ENCODE measurements at places on chromosomes 12 and 14. TPM values are rescaled to one million over a fixed set of nuclear protein-coding genes. Genes with fewer than 3 reads are reported as not detected.

DNA sequence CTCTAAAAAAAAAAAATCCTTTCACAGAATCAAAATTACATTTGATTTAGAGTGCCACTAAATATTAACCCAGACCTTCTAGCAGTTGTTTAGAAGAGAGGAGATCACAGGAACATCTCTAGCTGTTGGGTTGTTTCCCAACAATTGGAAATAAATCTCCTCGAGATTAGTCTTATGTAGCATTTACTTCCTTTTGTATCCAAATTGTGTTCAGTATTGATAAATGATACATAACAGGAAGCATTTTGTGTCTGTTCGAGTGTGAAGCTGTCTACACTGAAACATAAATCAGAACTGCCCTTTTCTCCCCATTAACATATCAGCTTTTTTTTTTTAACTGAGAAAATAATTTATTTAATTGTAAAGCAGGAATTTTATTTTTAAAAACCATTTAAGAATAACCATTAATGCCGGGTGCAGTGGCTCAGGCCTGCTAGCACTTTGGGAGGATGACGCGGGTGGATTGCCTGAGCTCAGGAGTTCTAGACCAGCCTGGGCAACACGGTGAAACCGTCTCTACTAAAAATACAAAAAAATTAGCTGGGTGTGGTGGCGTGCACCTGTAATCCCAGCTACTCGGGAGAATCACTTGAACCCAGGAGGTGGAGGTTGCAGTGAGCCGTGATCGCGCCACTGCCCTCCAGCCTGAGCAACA, 14.7 kb upstream of the CAND1 start:
- no peak for DNase-seq
- H3K27me3 ChIP-seq: no peaks in the 10 kb centered on the region
- H3K4me3 ChIP-seq: no peak overlapping the region

- no peak for DNase-seq
- no peak overlapping the region for H3K4me3 ChIP-seq
- H3K27me3 ChIP-seq: no peaks in the 10 kb centered on the region
- H3K4me1 ChIP-seq: peaks cover 54% of the 10 kb centered on the region
- no peak overlapping the region for H3K27ac ChIP-seq
- H3K36me3 ChIP-seq: no peaks in the 10 kb centered on the region
Observed at GRCh38 chr12:111588010-111588409, 11.1 kb downstream of the ATXN2 start.

LRRC9 gene
- total RNA-seq: not detected

DNA sequence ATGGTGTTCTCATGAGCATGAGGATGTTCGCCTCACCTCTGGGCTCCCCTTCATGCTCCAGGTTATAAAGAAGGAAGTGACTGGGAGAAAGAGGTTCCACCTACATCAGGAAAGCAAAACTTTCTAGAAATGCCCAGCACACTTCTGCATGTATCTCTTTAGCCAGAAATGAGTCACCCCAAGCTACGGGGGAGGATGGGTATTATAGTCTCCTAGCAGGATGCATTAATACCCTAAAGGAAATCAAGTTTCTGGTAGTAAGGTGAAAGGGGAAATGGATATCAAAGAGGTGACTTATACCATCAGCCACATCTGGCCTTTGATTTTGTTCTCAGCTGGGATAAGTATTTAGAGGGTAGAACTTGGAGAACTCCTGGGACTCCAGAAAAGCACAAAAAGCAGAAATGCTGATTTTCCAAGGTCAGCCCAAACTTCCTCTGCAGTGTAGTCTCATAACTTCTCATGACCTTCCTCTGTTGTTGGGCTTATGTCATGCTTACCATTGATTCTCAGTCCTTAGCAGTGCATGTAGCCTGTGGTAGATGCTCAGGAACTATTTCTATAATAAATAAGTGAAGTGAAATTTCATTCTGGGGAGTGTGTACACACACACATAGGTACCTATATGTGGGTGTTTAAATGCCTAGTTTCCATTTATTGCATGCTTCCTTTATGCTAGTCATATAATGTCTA, 209.4 kb upstream of the CRY1 start:
- H3K27me3 ChIP-seq: peaks cover under 1% of the 10 kb centered on the region
- no peaks in the 10 kb centered on the region for H3K4me1 ChIP-seq
- no peak for DNase-seq
- no peak overlapping the region for H3K4me3 ChIP-seq
- no peaks in the 10 kb centered on the region for H3K36me3 ChIP-seq

GPR137C gene
- total RNA-seq: 0.22 TPM

PMCH gene
- total RNA-seq: not detected

KIF26A gene
- total RNA-seq: 3.6 TPM

GRCh38 chr12:106975993-106976658, 10.8 kb downstream of the MTERF2 start:
- H3K27me3 ChIP-seq: no peaks in the 10 kb centered on the region
- H3K36me3 ChIP-seq: no peaks in the 10 kb centered on the region
- no peak for DNase-seq
- H3K27ac ChIP-seq: peak overlapping the region; percentile 47
- H3K4me1 ChIP-seq: peaks cover 63% of the 10 kb centered on the region

DNA sequence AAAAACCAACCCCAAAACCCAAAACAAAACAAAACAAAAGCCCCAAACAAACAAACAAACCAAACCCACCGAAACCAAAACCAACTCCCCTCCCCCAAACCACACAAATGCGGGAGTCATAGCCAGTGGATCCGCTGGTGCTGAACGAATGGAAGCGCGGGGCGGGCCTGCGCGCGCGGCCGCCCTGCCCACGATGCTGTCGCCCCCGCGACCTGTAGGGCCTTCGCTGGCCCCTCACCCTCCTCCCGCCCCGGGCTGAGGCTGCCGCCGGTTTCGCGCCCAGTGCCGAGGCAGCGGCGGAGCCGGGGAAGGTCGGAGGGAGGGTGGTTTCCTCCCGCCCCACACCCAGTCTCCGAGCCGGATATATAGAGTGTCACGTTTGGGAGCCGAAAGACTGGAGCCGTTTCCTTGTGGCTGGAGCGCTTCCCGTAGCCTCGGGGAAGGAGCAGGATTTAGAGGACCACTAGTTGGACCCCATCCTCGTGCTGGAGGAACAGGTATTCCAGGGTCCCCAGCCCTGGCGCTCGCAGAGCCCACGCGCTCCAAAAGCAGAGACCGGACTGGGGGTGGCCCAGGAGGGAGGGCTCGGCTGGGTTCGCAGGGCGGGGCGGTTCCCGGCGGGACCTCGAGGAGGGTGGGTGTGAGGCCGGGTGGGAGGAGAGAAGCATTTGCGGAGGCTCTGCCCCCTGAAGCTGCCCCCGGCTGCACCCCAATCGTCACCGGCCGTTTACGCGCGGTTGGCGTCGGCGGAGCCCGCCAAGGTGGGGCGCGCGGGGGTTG, at the start of gene FAR2:
Gene FAR2, plus strand, starts transcription at position 368 of the 780 bp plus-strand sequence. CDS start 121,172 bp downstream, outside the sequence.
- no peaks in the 10 kb centered on the region for H3K36me3 ChIP-seq
- peak within 1 kb of the TSS; percentile 38 for H3K4me3 ChIP-seq
- DNase-seq: no peak
- H3K4me1 ChIP-seq: no peaks in the 10 kb centered on the region
- H3K27ac ChIP-seq: peak within 1 kb of the TSS; percentile 66

C12orf54 gene
- total RNA-seq: 1.3 TPM

DNA sequence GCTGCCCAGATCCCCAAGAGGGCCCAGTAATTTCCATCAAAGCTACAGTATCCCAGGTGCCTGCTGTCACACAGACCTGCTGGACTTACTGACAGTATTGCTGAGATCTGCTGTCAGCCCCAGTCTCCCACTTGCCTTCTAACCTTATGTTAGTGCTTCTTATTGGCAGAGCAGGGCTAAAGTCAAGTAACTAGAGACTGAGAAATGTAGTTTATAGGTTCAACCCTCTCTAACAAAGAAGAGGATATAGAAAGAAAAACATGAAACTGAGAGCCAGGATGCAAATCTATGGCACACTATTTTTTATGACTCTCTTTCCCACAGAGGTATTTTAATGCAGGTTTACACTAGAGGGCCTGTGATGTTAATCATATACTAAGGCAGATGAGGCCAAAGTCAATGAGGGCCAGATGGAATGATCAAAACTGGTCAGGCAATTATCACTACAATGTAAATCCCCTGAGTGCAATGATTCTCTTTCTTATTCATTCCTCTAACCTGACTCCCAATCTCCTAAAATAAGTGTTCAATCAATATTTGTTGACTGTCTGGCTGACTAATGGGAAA, 781.9 kb downstream of the VRK1 start:
- H3K4me1 ChIP-seq: no peaks in the 10 kb centered on the region
- H3K27me3 ChIP-seq: no peaks in the 10 kb centered on the region
- H3K27ac ChIP-seq: no peak overlapping the region
- H3K4me3 ChIP-seq: no peak overlapping the region
- no peaks in the 10 kb centered on the region for H3K36me3 ChIP-seq

DNA sequence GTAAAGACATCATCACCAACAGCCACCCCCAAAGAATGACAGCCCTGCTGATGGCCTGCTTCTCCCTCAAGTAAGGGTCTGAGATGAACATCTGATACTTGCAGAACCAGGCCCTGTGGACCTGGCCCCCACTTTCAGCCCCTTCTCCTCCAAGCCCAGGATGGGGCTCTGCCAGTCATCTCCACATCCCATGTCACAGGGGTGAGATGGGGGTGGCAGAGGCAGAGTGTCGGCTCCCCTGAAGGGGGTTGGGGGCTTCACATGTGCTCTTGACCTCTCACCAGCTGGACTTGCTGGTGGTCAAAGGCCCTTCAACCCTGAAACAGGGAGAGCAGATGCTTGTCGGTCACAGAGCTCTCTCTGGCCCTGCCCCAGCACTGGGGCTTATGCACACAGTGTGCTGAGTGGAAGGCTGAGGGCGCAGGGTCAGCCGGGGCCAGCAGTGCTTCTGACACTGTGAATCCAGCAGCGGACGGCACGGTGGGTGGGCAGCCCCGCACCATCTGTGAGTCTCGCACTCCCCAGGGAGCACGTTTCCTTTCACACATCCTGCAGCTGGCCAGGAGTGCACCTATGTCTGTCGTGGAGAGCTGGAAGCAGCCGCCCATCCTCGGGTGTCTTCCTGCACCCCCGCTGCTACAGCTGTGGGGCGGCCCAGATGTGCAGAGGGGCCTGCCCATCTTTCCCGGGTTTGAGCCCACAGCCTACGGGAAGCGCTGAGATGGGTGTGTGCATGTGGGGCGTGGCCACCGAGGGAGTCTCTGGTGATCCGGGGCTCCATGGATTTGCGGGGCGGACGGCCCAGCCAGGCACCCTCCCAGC, 94.3 kb downstream of the ADGRD1 start:
- H3K27me3 ChIP-seq: no peaks in the 10 kb centered on the region
- no peaks in the 10 kb centered on the region for H3K4me1 ChIP-seq
- no peaks in the 10 kb centered on the region for H3K36me3 ChIP-seq
- DNase-seq: no peak

GRCh38 chr12:76449016-76449415, 100.8 kb upstream of the BBS10 start:
- no peaks in the 10 kb centered on the region for H3K36me3 ChIP-seq
- H3K4me3 ChIP-seq: no peak overlapping the region
- H3K4me1 ChIP-seq: no peaks in the 10 kb centered on the region
